ENCODE measurements at places on chromosomes 12 and 14.

- DNase-seq = no peak
Observed at GRCh38 chr12:124296916-124297351, 2.0 kb downstream of the RFLNA start.

DNA sequence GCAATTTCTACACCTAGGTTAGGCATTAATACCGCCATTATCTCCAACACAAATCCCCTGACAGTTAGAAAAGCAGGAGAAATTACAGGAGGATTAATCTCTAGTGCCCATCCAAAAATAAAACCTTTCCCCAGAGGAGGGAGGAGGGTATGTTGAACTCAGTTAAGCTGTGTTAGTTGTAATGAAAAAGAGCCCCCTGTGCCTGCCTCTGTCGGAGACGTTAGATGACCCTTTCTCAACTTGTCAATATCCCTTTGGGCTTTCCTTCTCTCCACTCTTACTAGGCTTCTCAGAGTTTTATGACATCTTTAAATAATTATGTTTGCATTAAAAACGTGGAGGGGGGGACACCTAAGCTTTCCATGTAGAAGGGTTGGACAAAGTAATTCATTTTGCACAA is 278.2 kb downstream of the PDZRN4 start:
- no peak for DNase-seq

DNA sequence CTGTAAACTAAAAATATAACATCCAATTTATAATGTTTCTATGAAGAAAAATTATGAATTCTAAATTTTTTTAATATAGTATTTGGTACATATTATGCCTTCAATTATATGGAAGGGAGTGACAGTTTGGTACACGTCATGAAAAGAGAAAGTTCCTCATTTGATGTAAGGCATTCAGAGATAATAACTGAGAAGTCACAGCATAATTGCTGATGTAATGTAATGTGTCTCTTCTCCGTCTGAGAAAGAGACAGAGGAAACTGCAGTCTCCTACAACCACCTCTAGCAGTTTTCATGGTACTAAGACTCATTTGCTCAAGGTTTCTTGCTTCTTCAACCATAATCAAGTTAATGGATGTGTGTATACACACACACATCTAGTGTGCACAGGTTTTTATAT is 2.3 kb upstream of the CD69 start:
- DNase-seq = no peak

GRCh38 chr14:34496679-34497513 is 34.9 kb upstream of the SPTSSA start:
- DNase-seq = no peak

DNA sequence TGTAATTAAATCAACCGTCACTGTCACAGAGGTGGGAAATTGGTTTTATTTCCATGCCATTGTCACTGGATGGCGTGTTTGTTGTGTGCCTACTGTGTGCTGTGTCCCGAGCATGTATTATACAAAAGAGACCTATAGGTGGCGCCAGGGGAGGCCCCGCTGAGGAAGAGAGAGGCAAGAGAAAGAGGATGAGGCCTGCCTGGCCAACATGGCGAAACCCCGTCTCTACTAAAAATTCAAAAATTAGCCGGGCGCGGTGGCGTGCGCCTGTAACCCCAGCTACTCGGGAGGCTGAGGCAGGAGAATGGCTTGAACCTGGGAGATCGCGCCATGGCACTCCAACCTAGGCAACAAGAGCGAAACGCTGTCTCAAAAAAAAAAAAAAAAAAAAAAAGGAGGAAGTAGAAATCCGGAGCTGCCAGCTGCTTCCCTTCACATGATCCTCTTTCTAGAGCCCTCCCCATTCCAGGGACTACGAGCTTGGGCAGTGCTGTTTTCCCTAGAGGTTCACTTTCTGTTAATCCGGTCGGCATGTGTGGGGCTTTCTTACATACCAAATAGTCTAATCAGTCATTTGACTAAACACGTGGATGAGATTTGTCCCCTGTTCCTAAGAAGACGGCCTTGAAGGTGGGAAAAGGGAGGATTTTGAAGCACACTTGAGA is 6.4 kb upstream of the CCDC175 start:
- DNase-seq = no peak
